Stimulated activated CD4-positive, alpha-beta T cell treated with anti-CD3 and anti-CD28 coated beads, Interleukin-12 subunit alpha, Interleukin-12 subunit beta, amount 100 ng/mL, for 24 hours (primary cell): ENCODE measurements at places on chromosomes 3 and 15.

- DNase-seq = no peak
Measured at GRCh38 chr3:170644711-170645110, 58.8 kb upstream of the SLC7A14 start.

- DNase-seq = no peak
Measured at GRCh38 chr15:41961001-41961518, 11.3 kb downstream of the EHD4 start.

DNA sequence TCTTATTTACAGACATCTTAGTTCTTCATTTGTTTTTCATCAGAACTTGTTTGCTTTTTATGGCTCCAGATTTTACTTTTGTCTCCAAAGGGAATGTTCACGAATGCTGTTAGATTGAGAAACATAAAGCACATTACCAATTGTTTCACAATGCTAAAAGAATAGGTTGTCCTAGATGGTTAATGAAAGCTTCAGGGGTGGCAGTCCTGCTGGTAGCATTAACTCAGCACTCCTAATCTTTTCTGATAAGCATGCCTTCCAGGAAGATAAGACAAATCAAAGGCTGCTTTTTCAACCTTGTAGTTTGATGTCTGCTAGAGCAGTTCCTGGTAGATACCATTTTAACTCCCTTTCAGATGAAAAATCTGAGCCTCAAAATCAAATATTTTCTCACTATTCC, 619.4 kb downstream of the PYDC2 start:
- no peak for DNase-seq

- no peak for DNase-seq
Measured at GRCh38 chr3:59580996-59581395, 531.2 kb upstream of the CFAP20DC start.

GRCh38 chr3:58254144-58254543, 16.6 kb downstream of the ABHD6 start:
- DNase-seq = no peak
